RPMI7951 (cell line): ENCODE measurements at places on chromosomes 5 and 9. TPM values are rescaled to one million over a fixed set of nuclear protein-coding genes. Genes with fewer than 3 reads are reported as not detected.

Gene PDGFRB
- 58.6 and 67.6 TPM in 2 replicates for total RNA-seq

Gene BTNL3
- not detected in 2 replicates for total RNA-seq

Gene IFNA5
- total RNA-seq: not detected in 2 replicates

Gene MEGF9
- 10.5 and 11.1 TPM in 2 replicates for total RNA-seq

Gene ACOT12
- not detected in 2 replicates for total RNA-seq

Gene SPATA9
- total RNA-seq: 0.36 TPM in 1 of 2 replicates, not detected in the other

Gene SH3PXD2B
- 13.8 and 18.5 TPM in 2 replicates for total RNA-seq
